ENCODE measurements at places on chromosomes 3 and 15.
A peak's percentile ranks its signal among the peaks of the same experiment; 100 is the strongest.

GRCh38 chr3:6807967-6808588 is 52.8 kb upstream of the GRM7 start:
- no peak for DNase-seq

DNA sequence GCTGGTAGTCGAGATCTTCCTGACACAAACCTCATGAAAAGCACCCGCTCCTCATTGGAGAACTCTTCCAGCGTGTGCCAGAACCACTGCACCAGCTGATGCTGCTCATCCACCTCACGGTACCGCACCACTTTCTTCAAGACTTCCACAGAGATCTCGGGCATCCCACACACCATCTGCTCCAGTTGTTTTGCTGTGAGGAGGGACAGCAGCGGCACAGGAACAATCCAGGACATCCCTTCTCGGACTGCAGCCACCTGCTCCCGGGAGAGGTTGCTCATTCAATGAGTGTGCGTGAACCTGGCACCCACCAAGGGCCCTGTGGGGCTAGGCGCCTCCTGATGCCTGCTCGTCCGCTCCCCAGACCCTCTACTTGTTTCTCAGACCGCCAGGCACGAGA is 15.1 kb downstream of the FBXL22 start:
- no peak for DNase-seq

DNA sequence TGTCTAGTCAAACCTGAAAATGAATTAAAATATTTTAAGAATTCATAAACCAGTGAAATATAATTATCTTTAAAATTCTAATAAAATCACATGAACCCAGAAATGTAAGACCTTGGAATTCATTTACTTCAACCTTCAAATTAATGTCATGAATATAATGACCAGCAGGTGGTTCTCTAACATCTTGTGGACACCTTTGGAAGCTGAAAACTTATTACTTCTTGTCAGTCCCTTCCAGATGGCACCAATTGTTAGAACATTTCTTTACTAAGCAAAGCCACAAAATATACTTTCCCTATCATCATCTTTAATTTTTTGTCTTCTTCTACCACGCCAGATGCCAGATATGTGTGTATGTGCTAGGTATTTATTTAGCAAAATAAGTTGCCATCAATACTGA is 240.0 kb downstream of the MBNL1 start:
- no peak for DNase-seq

DNA sequence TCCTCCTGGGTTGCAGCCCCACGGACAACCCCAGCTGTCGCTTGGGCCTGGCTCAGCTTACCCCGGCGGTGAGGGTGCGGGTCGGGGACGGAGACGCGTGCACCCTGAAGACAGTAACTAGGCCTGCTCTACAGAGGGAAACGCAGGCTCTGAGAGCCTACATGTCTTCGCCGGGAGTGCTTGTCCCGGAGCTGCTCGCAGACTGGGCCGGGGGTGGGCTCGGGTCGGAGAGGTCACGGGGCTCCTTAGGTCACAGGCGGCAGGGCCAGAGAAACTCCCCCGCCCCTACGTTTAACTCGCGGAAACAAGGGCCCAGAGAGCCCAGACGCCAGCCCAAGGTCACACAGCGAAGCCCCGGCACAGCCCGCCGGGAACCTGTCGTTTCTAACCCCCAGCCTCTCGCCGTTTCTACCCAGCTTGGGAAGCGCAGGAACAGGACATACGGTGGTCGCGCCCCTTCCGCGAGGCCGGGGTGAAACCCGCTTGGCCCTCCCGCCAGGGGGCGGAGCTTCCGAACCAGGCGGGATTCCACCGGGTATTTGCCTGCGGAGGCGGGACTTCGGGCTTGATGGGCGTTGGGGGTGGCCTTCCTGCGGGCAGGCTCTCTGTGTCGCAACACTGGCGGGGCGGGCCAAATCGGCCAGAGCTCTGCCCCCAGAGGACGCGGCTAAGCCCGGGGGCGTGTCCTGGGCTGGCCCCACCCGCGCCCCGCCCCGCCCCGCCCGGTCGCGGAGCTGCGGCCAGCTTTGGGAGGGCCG is at the start of gene HDAC11:
Gene HDAC11, plus strand, starts transcription at position 725 of the 758 bp plus-strand sequence. CDS start 42 bp downstream, outside the sequence.
- DNase-seq: peak; percentile 98

DNA sequence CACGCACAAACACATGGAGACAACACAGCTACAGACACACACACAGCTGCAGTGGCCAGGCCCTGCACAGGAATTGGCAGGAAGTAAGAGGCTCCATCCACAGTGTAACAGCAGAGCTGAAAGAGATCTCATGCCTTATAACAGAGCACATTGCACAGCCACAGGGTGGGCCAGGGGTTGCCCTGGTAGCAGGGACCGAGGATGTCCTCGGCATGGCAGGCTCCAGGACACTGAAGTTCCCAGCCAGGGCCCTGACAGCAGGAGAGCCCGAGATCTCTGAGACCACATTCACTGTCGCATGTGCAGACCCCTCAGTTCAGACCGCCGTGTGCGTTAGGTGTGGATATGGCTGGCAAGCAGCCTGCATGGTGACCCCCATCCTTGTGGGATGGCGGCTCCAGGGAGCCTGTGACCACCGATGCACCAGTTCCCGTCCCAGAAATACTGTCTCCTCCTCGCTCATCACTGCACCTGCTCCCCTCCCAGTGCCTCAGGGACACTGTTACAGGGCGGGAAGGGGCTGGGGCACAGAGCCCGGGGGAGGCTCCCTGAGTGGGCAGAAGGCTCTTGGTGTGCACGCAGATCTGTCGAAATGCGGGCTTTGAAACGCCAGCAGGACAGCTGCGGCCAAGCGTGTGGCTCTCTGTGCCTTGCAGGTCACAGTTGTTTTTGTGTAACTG is 1.5 kb upstream of the OCA2 start:
- DNase-seq: no peak

- DNase-seq: no peak
Observed at GRCh38 chr15:92903631-92903965, 3.5 kb downstream of the CHD2 start.

DNA sequence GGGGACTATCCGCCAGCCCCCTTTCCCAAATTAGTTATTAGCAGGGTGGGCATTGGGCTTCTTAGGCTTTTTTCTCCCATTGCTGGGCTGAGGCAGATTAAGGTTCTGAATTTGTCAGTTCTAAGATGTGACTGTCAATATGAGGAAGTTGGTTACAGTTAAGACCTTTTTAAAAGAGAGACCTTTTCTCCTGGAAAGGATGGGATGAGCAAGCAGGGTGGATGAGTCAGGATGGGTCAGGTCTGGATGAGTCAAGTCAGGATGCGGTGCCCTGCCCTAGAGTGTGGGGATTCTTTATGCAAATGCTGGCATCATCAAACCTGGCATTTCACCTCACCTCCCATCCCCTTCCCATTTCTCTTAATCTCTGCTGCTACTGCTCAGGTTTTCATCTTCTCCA is 1.9 kb downstream of the AEN start:
- no peak for DNase-seq

GRCh38 chr3:71328926-71329325 is 254.6 kb downstream of the FOXP1 start:
- no peak for DNase-seq

- no peak for DNase-seq
Observed at GRCh38 chr3:17749281-17749680, 6.8 kb upstream of the TBC1D5 start.

DNA sequence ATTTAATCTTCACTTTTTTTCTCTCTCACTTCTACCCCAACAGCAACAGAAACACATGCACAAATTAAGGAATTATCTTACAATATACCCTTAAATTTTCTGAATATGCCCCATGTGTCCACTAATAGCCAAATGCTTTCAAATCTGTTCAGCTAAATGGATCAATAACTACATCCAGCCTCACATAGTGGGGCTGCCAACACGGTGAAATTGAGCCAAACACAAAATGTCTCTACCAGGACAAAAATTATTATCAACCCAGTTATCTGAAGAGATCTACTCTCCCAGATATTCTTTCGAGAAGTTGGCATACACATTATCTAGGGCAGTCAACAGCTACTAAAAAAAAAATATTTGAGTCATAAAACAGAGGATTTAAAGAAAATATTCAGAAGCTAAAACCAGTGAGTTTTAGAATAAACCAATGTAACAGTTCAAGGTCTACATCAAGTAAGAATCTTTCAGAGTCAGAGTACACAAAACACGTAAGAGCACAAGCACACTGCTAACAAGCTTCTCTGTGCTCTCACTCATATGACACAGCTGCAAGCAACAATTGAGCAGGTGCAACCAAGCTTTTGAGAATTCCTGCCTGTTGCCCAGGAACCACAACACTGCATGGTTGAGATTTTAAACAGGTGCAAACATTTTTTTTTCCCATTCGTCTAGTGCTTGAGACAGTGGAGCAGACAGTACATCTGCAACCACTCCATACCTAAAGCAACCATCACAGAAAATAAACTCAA is 247.7 kb downstream of the ZBTB20 start:
- peak; percentile 85 for DNase-seq

- DNase-seq: no peak
Observed at GRCh38 chr15:25544076-25544475, 105.3 kb upstream of the UBE3A start.

- DNase-seq: no peak
Observed at GRCh38 chr3:132709761-132710160, 12.4 kb downstream of the NPHP3 start.

All from cerebellar cortex (tissue), 1 donor.